ENCODE measurements at places on chromosomes 13 and 19. TPM values are rescaled to one million over a fixed set of nuclear protein-coding genes. Genes with fewer than 3 reads are reported as not detected.

GIPC3 gene
- total RNA-seq = 2.3 TPM

PODNL1 gene
- 1.4 TPM for total RNA-seq

SAFB2 gene
- 77.8 TPM for total RNA-seq

DHDH gene
- total RNA-seq = 3.1 TPM

MYO9B gene
- total RNA-seq = 94.3 TPM

DNA sequence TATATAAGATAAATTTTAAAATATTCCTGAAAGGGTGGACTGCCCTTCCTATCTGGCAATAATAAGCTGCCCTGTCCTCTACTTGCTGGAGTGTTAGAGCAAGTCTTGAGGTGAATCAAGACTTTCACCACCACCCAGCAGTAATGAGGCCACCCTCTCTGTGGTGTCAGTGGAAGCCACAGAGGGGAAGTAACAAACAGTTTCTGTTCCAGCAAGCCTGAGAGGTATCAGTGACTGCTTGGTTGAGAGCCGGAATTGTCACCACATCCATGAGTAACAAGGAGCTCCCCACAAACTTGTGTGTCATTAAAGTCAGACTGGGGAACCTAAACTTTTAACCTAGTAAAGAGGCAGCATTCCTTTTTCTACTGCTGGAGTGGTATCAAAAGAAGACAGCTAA, 532.7 kb upstream of the SPRY2 start:
- peaks cover 15% of the 10 kb centered on the region for H3K27me3 ChIP-seq
- H3K36me3 ChIP-seq = no peaks in the 10 kb centered on the region
- peaks cover 12% of the 10 kb centered on the region for H3K4me1 ChIP-seq
- no peak overlapping the region for H3K27ac ChIP-seq
- H3K4me3 ChIP-seq = no peak overlapping the region

- H3K27ac ChIP-seq = no peak overlapping the region
- no peak overlapping the region for H3K4me3 ChIP-seq
- no peak for DNase-seq
- H3K4me1 ChIP-seq = no peaks in the 10 kb centered on the region
Observed at GRCh38 chr19:50252887-50253268, 49.5 kb downstream of the MYH14 start.

GRCh38 chr19:38819231-38819920, 6.6 kb upstream of the LGALS4 start:
- no peak overlapping the region for H3K4me3 ChIP-seq
- H3K27ac ChIP-seq = 0 out of 2 replicates have a peak overlapping the region, but pooled peaks have one; percentile 48
- H3K36me3 ChIP-seq = peaks cover 59% of the 10 kb centered on the region
- peaks cover 14% of the 10 kb centered on the region for H3K27me3 ChIP-seq

- no peaks in the 10 kb centered on the region for H3K27me3 ChIP-seq
- H3K36me3 ChIP-seq = peaks cover 36% of the 10 kb centered on the region
- no peak overlapping the region for H3K4me3 ChIP-seq
- H3K27ac ChIP-seq = peak overlapping the region; percentile 65
Observed at GRCh38 chr19:941292-942132, 15.7 kb downstream of the ARID3A start.

DNA sequence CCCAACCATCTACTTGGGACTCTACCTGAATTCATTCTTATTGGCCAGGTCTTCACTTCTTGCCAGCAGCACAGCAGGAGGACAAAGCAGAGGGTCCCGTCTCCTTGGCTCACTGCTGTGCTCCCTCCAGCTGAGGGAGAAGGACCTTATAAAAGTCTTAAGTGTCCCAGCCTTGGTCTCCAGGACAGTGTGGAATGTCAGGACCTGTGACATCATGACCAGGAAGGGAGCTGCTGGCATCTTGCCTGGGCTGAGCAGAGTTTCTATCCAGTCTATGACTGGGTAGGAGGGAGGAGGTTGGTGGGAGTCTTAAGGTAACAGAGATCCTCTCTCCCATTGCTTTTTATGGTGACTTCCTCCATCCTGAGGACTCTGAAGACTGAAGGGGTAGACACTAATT, 56.6 kb upstream of the ANKRD10 start:
- no peak overlapping the region for H3K4me3 ChIP-seq
- H3K27ac ChIP-seq = no peak overlapping the region
- peaks cover 4% of the 10 kb centered on the region for H3K36me3 ChIP-seq
- no peak for DNase-seq
- H3K27me3 ChIP-seq = peaks cover 13% of the 10 kb centered on the region

- no peak overlapping the region for H3K4me3 ChIP-seq
- no peak for DNase-seq
- peaks cover 9% of the 10 kb centered on the region for H3K36me3 ChIP-seq
- no peak overlapping the region for H3K27ac ChIP-seq
- peaks cover 5% of the 10 kb centered on the region for H3K4me1 ChIP-seq
Observed at GRCh38 chr19:34506026-34506370, 24.4 kb downstream of the WTIP start.

- no peak for DNase-seq
- H3K27ac ChIP-seq = no peak overlapping the region
- peak overlapping the region; percentile 26 for H3K4me3 ChIP-seq
- H3K36me3 ChIP-seq = peaks cover 3% of the 10 kb centered on the region
- H3K4me1 ChIP-seq = peaks cover 21% of the 10 kb centered on the region
- H3K27me3 ChIP-seq = peaks cover 9% of the 10 kb centered on the region
Observed at GRCh38 chr13:50085063-50085462, 69.8 kb downstream of the KCNRG start.

DNA sequence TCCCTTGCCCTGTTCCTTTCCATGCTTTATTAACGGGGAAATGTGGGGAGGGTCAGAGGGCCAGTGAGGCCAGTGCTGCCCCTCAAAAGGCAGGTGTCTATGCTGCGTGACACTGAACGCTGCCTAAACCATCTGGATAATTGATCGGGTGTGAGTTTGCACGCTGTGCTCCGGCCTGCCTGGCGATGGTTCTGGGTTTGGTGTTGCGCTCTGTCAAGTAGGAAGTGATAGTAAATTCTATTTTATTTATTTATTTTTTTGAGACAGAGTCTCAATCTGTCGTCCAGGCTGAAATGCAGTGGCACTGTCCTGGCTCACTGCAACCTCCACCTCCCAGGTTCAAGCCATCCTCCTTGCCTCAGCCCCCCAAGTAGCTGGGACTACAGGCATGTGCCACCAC, 86.5 kb downstream of the ATP11A start:
- no peak for DNase-seq
- H3K27me3 ChIP-seq = no peaks in the 10 kb centered on the region
- H3K36me3 ChIP-seq = peaks cover 9% of the 10 kb centered on the region
- peak overlapping the region; percentile 96 for H3K27ac ChIP-seq
- H3K4me1 ChIP-seq = peaks cover 49% of the 10 kb centered on the region
- no peak overlapping the region for H3K4me3 ChIP-seq

GRCh38 chr13:45926741-45927140, 75.2 kb upstream of the SIAH3 start:
- no peaks in the 10 kb centered on the region for H3K36me3 ChIP-seq
- peaks cover 7% of the 10 kb centered on the region for H3K4me1 ChIP-seq
- H3K27me3 ChIP-seq = no peaks in the 10 kb centered on the region

- DNase-seq = no peak
- H3K27me3 ChIP-seq = no peaks in the 10 kb centered on the region
- no peak overlapping the region for H3K27ac ChIP-seq
- peaks cover 4% of the 10 kb centered on the region for H3K4me1 ChIP-seq
Observed at GRCh38 chr13:84430015-84430414, 547.7 kb upstream of the SLITRK1 start.

- no peaks in the 10 kb centered on the region for H3K27me3 ChIP-seq
- H3K27ac ChIP-seq = no peak overlapping the region
- peaks cover 21% of the 10 kb centered on the region for H3K4me1 ChIP-seq
- H3K4me3 ChIP-seq = no peak overlapping the region
- no peaks in the 10 kb centered on the region for H3K36me3 ChIP-seq
- peak; percentile 35 for DNase-seq
Observed at GRCh38 chr13:101149735-101150384, 266.4 kb downstream of the NALCN start.

GRCh38 chr13:55553701-55554100, 1587.0 kb upstream of the PRR20A start:
- peaks cover 12% of the 10 kb centered on the region for H3K27me3 ChIP-seq
- H3K4me3 ChIP-seq = no peak overlapping the region
- 0 out of 2 replicates have a peak, but pooled peaks cover 4% of the 10 kb centered on the region for H3K4me1 ChIP-seq
- H3K36me3 ChIP-seq = peaks cover 89% of the 10 kb centered on the region

- H3K4me1 ChIP-seq = peaks cover 6% of the 10 kb centered on the region
- no peak overlapping the region for H3K4me3 ChIP-seq
- peaks cover 4% of the 10 kb centered on the region for H3K27me3 ChIP-seq
- no peaks in the 10 kb centered on the region for H3K36me3 ChIP-seq
- no peak overlapping the region for H3K27ac ChIP-seq
Observed at GRCh38 chr13:30133996-30134395, 173.4 kb downstream of the KATNAL1 start.

DNA sequence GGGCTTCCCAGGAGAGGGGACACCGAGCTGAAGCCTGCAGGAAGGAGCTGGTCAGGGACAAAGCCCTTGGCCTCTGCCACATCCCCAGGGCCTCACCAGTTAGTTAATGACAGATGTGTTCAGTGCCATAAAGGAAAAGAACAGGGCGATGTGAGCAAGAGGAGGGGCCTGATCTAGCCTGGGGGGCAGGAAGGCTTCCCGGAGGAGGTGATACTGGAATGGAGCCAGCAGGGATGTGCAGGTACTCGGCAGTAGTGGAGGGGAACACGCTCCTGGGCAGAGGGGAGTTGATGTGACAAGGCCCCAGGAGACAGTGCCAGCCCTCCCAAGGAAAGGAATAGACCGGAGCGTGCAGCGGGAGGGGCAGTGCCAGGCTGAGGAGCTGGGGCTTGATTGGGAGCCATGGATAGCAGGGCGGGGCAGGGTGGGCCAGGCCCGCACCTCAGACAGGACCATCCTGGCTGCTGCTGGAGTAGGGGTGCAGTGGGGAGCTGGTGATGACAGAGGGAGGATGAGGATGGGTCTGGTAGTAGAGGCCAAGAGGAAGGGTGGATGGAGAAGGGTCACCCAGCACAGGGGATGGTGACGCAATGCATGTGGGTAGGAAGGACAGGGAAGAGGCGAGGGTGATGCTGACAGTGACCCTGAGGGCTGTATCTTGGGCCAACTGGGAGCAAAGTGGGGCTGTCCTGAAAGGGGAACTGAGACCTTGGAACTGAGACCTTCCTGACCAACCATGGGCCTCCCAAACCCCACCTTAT, 4.1 kb downstream of the C19orf33 start:
- H3K27ac ChIP-seq = no peak overlapping the region
- no peaks in the 10 kb centered on the region for H3K36me3 ChIP-seq
- DNase-seq = no peak
- no peak overlapping the region for H3K4me3 ChIP-seq

GRCh38 chr19:47356900-47357299, 7.8 kb downstream of the DHX34 start:
- H3K4me1 ChIP-seq = peaks cover 2% of the 10 kb centered on the region
- no peaks in the 10 kb centered on the region for H3K27me3 ChIP-seq
- no peak for DNase-seq
- peaks cover 95% of the 10 kb centered on the region for H3K36me3 ChIP-seq
- H3K27ac ChIP-seq = no peak overlapping the region

- no peaks in the 10 kb centered on the region for H3K36me3 ChIP-seq
- H3K4me1 ChIP-seq = peaks cover 10% of the 10 kb centered on the region
- no peak overlapping the region for H3K27ac ChIP-seq
- no peaks in the 10 kb centered on the region for H3K27me3 ChIP-seq
- no peak overlapping the region for H3K4me3 ChIP-seq
- DNase-seq = no peak
Observed at GRCh38 chr19:2523630-2524311, 47.8 kb downstream of the GADD45B start.

DNA sequence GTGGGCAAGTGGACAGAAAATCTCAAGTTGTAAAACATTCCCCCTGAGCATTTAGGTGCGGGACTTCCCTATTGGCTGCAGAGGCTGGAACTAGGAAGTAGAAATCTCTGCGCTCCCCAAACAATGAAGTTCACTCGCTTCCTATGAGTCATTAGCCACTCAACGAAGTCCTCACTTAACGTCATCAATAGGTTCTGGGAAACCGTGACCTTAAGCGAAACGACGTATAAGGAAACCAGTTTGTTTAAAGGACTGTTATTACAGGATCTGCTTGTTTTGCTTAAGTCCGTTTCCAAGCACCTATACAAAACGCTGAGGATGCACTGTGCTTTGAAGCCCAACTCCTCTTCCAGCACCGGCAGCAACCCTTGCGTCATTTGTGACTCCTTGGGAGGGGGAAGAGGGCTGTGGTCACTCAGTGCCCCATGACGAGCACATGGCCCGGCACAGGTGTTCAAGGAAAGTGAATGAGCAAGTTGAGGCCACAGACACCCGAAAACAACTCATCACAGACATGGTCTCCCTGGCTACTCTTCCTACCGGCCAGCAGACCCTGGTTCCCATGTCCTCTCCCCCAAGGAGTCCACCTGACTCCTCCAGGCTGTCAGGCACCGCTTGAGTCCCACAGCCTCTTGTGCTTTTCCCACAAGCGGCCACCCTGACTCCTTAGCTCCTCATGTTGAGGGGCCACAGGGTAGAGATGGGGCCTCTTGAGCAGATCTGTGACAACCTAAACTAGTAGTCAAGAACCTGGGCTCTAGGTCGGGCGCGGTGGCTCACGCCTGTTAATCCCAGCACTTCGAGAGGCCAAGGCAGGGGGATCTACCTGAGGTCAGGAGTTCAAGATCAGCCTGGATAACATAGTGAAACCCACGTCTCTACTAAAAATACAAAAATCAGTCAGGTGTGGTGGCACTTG, 4.8 kb downstream of the RPS16 start:
- H3K36me3 ChIP-seq = peaks cover 34% of the 10 kb centered on the region
- no peaks in the 10 kb centered on the region for H3K27me3 ChIP-seq
- no peak overlapping the region for H3K4me3 ChIP-seq

DNA sequence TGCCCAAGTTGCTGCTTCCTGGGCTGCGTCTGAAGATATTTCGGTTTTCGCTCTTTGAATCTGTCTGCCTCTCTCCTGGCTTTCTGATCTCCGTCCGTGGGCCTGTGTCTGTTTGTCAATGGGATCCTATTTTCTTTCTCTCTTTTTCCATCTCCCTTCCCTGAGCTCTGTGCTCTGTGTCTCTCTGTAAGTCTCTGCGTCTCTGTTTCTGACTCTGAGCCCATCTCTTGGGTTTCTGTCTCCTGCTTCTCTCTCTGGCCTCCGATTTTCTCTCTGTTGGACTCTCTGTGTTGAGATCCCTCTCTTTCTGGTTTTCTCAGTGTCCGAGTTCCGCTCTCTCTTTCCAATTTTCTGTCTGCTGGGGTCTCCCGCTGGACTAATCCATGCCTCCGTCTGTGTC, 1.7 kb downstream of the PRKCG start:
- H3K4me3 ChIP-seq = no peak overlapping the region
- H3K27me3 ChIP-seq = peaks cover 14% of the 10 kb centered on the region
- peaks cover 5% of the 10 kb centered on the region for H3K36me3 ChIP-seq
- peaks cover 15% of the 10 kb centered on the region for H3K4me1 ChIP-seq

DNA sequence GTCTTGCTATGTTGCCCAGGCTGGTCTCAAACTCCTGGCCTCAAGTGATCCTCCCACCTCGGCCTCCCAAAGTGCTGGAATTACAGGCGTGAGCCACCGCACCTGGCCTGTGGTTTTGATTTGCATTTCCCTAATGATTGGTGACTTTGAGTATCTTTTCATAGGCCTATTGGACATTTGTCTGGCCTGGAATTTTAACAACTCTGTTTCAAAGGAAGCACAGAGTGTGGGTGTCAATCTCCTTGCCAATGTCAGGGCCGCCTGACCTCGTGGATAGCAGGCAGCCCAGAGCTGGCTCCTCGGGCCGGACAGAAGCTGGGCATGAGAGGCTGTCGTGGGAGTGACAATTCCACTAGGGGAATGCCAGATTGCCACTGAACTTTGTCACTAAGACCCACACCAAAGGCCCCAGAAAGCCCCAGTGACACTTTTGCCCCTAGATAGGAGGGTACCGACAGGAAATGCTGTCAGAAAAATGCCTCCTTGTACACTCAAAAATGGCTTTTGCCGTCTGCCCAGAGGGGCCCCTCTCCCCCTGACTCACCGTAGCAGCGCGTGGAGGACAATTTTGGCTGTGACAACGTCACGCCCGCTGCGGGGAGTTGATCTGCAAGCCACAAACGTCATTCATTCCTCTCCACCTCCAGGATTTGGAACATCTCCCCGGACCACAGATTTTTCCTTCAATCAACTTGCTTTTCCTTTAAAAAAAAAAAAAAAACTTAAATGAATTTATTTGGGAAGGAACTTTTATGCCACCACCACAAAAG, 11.7 kb upstream of the ADGRE5 start:
- H3K27ac ChIP-seq = no peak overlapping the region
- H3K36me3 ChIP-seq = no peaks in the 10 kb centered on the region
- no peak for DNase-seq
- no peaks in the 10 kb centered on the region for H3K27me3 ChIP-seq

Measured in WTC11 (cell line).